ENCODE measurements at places on chromosomes 11 and 22.
A peak's percentile ranks its signal among the peaks of the same experiment; 100 is the strongest.

DNA sequence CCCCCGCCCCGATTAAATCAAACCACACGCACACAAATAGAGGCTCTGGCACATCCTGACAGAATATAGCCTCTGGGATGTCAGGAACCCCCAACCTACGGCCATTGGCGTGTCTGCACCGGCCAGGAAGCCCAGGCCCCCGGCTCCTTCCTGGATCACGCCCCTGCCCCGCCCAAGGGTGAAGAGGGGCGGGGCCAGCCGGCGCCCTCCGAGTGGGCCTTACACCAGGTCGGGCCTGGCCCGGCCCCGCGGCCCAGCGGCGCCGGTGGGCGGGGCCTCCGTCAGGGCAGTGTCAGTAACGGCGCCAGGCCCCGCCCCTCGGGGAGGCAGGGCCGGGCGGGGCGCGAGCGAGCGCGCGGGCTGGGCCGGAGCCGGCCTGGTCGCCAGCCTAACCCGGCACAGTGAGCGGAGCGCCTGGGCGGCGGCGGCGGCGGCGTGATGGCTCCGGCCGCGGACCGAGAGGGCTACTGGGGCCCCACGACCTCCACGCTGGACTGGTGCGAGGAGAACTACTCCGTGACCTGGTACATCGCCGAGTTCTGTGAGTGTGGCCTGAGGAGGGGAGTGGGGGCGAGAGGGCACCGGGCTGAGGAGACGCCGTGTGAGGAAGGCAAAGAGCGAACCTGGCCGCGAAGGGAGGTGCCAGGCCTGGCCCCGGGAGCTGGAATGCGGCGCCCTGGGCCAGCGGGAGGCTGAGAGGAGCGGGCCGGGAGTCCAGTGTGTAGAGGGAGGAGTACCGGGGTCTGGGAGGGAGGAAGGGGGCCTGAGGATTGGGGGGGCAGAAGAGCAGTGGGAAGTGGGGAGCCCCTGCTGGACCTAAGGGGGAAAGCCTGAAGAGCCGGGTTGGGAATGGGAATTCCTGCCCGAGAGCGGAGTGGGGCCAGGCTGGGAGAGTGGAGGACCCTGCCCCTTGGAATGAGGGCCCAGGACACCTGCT is at the start of gene ACER3:
ACER3 (plus strand) TSS at position 380 of the 937 bp plus-strand sequence; CDS start at position 439, 59 bp downstream.
- peak; percentile 90 for DNase-seq

GRCh38 chr11:103871923-103872551 is 164.4 kb upstream of the DDI1 start:
- no peak for DNase-seq

DNA sequence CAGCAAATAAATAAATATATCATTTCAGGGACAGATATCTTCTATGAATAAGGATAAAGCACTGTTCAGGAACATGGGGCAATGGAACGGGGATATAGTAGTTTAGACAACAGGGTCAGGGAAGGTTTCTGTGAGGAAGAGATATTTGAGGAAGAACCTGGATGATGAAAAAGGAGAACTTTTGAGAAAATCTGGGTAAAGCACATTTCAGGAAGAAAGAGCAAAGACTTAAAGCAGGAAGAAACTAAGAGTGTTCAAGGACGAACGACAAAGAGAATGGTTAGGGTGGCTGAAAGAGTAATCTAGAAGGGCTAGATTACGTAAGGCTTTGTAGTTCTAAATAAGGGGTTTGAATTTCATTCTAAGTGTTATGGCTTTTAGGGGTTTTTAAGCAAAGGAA is 12.7 kb downstream of the DDI1 start:
- DNase-seq: no peak

DNA sequence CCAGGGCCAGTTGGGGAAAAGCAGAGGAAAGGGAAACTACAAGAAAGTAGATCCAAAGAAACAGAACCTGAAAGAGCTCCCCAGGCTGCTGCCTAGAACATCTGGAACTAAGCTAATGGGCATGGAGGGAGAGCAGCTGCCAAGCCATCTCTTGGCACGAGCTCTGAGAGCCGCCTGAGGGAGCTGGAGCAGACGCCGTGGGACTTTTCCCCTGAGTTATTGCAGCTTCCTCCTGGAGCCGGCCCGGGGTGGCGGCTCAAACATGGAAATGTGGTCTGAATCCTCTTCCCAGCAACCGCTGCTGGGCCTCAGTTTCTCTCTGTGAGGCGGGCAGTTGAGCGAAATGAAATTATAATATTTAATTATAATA is 41.8 kb downstream of the LIF start:
- DNase-seq: no peak

DNA sequence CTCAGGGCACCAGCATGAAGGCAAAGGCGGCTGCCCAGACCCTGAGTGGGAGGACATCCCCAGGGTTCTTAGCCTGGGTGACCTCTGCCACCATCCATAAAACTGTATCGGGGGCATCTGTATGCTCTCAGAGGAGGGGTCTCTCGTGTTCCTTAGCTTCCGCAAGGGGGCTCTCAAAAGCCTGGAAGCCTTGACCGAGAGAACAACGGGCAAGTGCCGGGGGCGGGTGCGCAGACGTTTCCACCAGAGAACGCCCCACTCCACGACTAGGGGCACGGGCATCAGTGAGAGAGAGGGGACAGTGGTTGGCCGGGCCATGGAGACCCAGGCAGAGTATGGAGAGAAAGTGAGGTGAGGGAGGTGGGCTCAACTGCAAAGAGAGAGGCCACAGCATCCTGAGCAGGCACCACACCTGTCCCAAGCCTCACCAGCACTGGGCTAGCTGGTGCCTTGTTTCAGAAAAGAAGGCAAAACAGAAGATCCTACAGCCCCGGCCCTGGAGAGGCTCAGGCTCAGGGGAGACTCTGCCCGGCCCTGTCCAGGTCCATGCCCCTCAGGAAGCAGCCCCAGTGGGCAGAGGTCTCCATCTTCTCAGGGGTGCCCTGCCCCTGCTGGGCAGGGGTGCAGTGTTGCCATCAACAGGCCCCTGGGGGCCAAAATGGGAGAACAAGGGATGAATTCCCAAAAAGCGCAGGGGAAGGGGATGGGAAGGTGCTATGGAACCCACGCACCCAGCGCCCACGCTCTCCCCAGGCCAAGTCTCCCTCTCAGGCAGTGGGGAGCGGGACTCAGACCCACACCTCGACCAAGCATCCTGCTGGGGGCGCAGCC is 5.9 kb downstream of the TSPAN32 start:
- DNase-seq: no peak

DNA sequence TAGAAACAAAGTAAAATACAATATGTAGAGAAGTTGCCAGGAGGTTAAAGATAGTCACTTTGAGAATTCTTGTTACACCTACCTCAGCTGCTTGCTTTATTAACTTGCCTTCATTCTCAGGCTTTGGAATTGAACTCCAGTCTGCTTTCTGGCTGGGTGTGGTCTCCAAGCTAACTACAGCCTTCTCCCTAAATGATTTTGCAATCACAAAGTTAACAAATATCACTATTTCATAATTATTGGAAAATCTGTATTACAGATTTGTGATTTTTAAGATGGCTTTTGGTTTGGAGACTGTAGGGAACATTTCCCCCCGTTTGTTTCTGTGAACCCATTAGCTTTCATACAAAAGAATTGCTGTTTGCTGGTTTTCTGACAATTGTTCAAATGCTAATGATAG is 2.2 kb downstream of the PLAAT5 start:
- no peak for DNase-seq

DNA sequence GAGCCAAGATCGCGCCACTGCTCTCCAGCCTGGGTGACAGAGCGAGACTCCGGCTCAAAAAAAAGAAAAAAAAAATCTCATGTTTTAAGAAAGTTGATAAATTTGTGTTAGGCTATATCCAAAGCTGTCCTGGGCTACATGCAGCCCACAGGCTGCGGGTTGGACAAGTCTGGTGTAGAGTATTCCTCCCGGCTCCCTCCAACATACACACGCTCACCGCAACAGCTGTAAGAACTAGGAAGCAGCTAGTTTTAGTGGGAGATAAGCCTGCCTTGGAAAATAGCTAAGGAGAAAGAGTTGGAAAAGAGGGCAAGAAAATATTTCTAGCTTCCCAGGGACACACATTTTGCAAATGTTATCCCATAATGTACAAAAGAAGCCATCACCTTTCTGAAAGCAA is 46.6 kb downstream of the CELF1 start:
- DNase-seq: no peak

GRCh38 chr11:62710001-62710345 is 2.5 kb downstream of the GNG3 start:
- no peak for DNase-seq

DNA sequence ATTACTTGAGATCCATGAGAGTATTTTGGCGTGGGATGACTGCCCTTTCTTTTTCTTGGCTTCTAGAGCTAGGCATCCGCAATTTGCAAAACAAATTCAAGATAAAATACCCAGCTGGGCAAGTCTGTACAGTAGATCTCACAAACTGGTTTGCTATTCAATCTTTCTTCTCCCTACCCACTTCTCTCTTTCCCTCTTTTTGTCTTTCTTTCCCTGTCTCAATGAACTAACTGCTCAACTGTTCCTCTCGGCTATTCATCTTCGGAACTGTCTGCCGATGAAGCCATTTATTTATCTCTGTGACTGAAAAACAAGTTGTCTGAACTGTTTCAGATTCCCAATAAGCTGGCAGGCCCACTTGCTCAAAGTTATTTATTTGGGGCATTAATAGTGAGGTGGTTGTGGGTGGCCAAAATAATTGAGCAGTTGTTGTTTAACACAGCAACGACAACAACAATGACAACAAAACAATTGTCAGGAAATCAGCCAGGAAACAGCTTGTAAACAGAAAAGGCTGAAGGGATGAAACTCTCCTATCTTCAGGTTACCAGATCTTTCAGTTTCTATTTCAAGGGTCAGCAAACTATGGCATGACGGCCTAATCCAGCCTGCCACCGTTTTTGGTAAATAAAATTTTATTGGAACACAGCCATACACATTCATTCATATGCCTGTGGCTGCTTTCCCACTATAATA is 76.0 kb upstream of the MTMR2 start:
- no peak for DNase-seq

GRCh38 chr22:31055635-31056159 is 25.4 kb upstream of the SMTN start:
- peak; percentile 7 for DNase-seq

DNA sequence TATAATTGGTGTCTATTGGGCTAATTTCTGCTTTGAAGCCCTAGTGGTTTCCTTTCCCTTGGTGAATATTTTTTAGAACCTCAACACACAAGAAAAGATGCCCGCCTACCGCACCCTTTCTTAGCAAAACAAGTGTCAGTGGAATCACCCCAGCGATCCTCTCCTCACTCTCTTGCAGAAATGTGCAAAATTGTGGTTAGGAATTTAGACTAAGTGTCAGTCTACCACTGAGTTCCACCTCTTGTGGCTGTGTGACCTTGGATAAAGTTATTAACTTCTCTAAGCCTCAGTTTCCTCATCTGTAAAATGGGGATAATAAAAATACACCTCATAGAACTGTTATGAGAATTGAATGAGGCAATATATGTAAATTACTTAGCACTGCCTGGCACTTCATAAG is 5.3 kb upstream of the JAML start:
- no peak for DNase-seq

GRCh38 chr11:44572884-44573283 is 7.4 kb downstream of the CD82 start:
- no peak for DNase-seq

DNA sequence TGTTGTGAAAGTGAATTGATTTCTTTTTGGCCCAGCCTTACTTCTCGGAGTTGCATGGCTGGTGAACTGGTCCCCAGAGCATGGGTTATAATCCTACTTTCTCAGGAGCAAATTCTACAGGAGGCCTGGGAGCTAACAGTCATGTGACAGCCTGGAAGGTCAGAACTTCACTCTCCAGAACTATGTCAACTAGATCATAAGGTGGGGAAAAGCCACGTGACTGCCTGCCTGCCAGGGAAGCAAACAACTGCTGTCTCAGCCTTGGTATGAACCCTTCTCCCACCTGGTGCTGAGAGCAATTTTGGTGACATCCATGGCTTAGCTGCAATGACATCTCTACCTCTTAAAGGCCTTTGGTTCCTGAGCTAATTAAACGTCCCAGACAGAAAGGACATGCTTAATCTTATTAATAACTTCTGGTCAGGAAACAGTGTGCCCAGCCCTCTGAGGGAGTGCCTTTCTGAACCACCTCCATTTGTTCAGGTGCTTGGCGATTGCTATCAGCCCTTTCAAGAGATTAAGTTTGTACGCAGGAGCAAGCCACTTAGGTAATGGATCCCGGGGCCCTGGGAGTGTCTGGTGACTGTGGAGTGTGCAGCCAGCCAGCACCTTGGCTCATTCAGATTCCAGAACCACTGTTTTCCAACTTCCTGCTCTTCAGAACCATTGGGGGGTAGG is 1.4 kb upstream of the CREB3L1 start:
- DNase-seq: no peak

- DNase-seq: no peak
These were observed 36.2 kb downstream of the MPPED1 start for GRCh38 chr22:43448048-43448447.

- DNase-seq: no peak
These were observed 74.0 kb downstream of the ADAMTS15 start for GRCh38 chr11:130522284-130522961.

GRCh38 chr11:94649254-94649653 is 82.1 kb downstream of the PIWIL4 start:
- DNase-seq: no peak

DNA sequence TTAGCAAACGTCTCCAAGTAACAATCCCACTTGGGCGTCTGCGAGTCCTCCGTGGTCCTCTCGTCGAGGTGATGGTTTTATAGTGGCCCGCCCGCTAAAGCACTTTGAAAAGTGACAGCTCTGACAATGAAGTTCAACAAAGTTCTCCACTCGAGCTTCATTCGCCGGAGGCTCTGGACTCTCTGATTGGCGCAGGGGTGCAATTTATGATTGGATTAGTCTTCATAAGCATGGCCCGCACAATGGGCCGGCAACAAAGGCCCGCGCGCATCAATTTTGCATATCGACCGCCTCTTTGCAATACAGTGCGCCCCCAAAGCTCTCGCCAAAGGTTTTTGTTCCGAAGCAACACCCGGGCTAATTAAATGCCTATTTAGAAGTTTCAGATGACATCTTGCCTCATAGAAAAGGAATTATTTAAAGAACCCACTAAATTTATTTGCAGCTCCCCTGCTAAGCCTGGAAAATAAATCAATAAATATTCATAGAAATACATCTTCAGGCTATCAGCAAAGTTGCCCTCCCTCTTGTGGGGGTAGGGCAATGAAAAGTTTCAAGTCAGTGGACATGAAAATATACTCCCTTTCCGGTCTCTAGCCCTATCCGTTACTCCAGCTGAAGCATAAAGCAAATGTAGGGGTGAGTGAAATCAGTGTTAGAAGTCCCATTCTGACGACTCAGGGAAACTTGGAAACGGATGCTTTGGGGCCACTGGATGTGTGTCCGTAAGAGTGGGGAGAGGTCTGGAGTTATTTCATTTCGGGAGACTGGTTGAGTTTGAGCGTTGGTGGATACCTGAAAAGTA is at the start of gene DBX1:
DBX1 (minus strand) TSS at position 51 of the 805 bp plus-strand sequence. CDS start 151 bp downstream, outside the sequence.
- no peak for DNase-seq

GRCh38 chr11:36070213-36070953 is 126.5 kb downstream of the LDLRAD3 start:
- DNase-seq: no peak

DNA sequence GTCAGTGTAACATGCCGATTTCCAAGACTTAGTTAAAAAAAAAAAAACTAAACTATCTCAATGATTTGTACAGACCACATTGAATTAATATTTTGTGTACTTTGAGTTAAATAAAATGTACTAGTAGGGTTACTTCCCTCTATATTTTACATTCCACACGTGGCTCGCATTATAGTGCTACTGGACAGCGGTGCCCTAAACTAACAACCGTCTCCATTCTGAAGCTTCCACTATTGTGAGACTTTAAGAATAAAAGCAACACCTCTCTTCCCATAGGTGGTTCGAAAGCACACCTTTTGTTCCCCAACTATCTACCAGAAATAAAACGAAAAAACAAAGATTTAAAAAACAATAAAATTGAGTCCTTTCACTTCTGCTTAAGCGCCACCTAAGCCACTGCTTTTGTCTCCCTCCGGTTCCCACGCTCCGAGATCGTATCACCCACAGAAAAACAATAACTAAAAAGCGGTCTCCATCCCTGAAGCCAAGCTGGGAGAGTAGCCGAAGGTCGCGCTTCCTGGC is 380 bp upstream of the TTC17 start:
- no peak for DNase-seq

All from NCI-H345 (cell line).